ENCODE measurements at places on chromosomes 3 and 15. TPM values are rescaled to one million over a fixed set of nuclear protein-coding genes. Genes with fewer than 3 reads are reported as not detected.
A peak's percentile ranks its signal among the peaks of the same experiment; 100 is the strongest.

- DNase-seq, result no peak
- no peak overlapping the region for H3K4me3 ChIP-seq
- no peaks in the 10 kb centered on the region for H3K4me1 ChIP-seq
- H3K27ac ChIP-seq, result no peak overlapping the region
- no peaks in the 10 kb centered on the region for H3K27me3 ChIP-seq
Measured at GRCh38 chr3:113124256-113124830, 87.0 kb upstream of the BOC start.

DNA sequence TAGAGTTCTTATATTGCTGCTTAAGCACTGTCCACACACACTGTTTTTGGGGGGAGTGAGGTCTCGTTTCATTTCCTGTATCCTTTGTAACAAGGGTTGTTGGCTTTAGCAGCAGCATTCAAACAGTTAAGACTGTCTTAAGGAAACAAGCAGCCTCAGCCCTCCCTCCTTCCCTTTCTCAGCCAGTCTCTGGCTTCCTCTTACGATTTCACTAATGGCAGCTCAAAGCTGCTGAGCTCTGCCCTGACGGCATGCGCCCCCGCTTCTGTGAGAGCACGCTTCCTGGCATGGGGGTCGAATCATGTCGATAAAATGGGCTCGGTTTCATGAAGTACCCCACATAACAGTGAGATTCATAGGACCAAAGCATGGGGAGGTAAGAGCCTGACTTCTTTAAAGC, 105.0 kb downstream of the KLHL25 start:
- peak overlapping the region; percentile 58 for H3K27ac ChIP-seq
- peaks cover 13% of the 10 kb centered on the region for H3K36me3 ChIP-seq
- DNase-seq, result no peak
- H3K27me3 ChIP-seq, result no peaks in the 10 kb centered on the region

- H3K4me3 ChIP-seq, result no peak overlapping the region
- no peaks in the 10 kb centered on the region for H3K36me3 ChIP-seq
- DNase-seq, result no peak
- no peaks in the 10 kb centered on the region for H3K4me1 ChIP-seq
- no peak overlapping the region for H3K27ac ChIP-seq
Measured at GRCh38 chr3:192275741-192276355, 451.5 kb downstream of the FGF12 start.

GRCh38 chr3:172115787-172116186, 76.4 kb downstream of the FNDC3B start:
- DNase-seq, result no peak
- peaks cover 41% of the 10 kb centered on the region for H3K4me1 ChIP-seq
- H3K27me3 ChIP-seq, result no peaks in the 10 kb centered on the region
- H3K4me3 ChIP-seq, result no peak overlapping the region

DNA sequence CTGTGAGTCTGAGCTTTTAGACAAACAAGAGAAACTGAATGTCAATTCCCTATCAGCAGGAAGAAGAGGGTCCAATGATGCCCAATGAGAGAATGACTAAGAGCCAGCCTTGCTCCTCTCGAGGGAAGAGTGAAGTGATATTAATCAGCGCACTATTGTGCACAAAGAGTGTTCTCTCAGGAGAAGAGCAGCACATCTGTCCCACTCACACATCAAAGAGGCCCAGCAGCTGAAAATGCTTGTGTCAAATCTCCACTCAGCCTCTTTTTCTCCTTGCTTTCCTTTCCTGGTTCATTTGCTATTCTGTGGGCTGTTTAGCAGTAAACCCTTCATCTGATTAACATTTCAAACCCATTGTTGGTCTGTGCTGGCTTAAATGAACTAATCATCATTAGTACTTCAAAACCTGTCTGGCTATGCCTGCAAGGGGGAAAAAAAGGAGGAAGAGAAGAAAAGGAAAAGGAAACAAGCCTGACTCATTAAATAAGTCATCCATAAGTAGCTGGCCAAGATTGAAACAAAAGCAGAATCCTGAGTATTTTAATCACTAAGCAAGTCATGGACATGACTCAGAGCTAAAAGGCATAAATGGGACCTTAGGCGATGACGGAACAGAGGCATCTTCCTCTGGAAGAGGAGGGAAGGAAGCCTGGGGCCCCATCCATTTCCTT, 912.7 kb downstream of the TUSC7 start:
- H3K4me1 ChIP-seq, result peaks cover 9% of the 10 kb centered on the region
- H3K4me3 ChIP-seq, result no peak overlapping the region
- H3K27me3 ChIP-seq, result no peaks in the 10 kb centered on the region
- H3K27ac ChIP-seq, result no peak overlapping the region

Gene VIPR1
- total RNA-seq, result 8.9 TPM

DNA sequence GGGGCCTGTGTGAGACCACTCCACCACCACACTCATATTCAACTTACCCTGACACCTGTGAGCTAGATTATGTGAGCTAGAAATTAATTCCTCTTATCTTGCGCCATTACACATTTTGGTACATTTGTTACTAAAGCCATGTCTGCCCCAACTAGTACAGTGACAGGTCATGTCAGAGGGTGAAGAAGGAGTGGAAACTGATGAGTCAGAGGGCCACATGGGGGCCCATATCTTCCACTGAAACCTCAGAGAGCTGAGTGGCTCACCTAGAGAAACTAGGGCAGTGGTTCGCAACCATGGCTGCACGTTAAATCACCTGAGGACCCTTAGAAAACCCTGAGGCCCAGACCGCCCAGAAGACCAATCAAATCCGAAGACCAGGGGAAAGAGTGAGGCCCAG, 15.7 kb upstream of the MEF2A start:
- H3K27ac ChIP-seq, result no peak overlapping the region
- H3K27me3 ChIP-seq, result no peaks in the 10 kb centered on the region
- no peaks in the 10 kb centered on the region for H3K4me1 ChIP-seq
- no peak for DNase-seq
- no peak overlapping the region for H3K4me3 ChIP-seq
- no peaks in the 10 kb centered on the region for H3K36me3 ChIP-seq

Gene TRPM1
- total RNA-seq, result not detected
